ENCODE measurements at places on chromosomes 3 and 15.

GRCh38 chr15:96073908-96074307 is 256.6 kb upstream of the NR2F2 start:
- no peak for DNase-seq

- no peak for DNase-seq
Measured at GRCh38 chr3:100131241-100131640, 16.9 kb upstream of the FILIP1L start.

GRCh38 chr3:194937144-194937543 is 251.5 kb downstream of the FAM43A start:
- no peak for DNase-seq

GRCh38 chr3:38723569-38724391 is 74.3 kb upstream of the SCN5A start:
- DNase-seq: no peak

DNA sequence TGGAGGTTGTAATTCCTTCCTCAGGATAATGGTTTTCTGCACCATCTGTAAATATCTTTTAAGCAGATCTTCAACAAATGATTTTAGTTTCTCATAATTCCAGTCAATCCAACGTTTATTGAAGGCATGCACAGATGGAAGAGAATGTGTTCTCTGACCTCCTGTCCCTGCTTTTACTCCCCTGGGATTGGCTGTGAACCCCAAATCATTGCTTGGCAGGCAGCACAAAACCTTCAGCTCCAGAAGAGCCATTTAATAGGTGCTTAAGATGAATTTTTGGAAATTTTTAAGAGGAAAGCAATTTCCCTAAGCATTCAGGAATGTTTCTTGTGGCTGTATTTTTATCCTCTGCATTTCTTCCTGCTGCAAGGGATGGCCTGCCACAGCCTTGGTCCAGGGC is 25.5 kb upstream of the THSD4 start:
- DNase-seq: no peak

- DNase-seq: no peak
Measured at GRCh38 chr3:156750191-156750873, 75.8 kb upstream of the LEKR1 start.

GRCh38 chr3:153956613-153957012 is 164.6 kb upstream of the ARHGEF26 start:
- DNase-seq: no peak

DNA sequence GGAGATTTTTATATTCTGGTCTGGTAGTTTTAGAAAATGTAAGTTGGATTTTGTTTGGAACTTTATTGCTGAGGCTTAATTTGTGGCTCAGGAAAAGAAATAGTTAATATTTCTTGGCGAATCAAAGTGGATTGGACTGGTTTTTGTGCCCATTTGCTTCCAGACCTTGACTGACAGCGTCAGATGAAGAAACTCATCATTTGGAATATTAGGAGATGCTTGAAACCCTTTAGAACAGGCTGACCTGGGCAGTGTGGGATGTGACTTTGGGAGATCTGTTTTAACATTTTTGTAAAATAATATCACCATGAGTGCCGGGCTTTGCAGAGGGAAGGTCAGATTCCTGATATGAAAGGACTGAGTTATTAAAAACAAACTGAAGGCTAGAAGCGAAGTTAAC is 83.0 kb downstream of the AAGAB start:
- DNase-seq: no peak

- DNase-seq: no peak
Measured at GRCh38 chr15:85741021-85741421, 53.7 kb downstream of the KLHL25 start.

GRCh38 chr15:68424754-68425390 is 7.1 kb downstream of the ITGA11 start:
- DNase-seq: no peak

- DNase-seq: no peak
Measured at GRCh38 chr15:29903785-29904464, 81.7 kb upstream of the TJP1 start.

- DNase-seq: no peak
Measured at GRCh38 chr3:101702726-101703125, 16.2 kb upstream of the RPL24 start.

- DNase-seq: no peak
Measured at GRCh38 chr3:51800750-51801125, 21.7 kb upstream of the IQCF6 start.

- DNase-seq: peak; percentile 43
Measured at GRCh38 chr3:186821429-186822387, 15.4 kb upstream of the RFC4 start.

DNA sequence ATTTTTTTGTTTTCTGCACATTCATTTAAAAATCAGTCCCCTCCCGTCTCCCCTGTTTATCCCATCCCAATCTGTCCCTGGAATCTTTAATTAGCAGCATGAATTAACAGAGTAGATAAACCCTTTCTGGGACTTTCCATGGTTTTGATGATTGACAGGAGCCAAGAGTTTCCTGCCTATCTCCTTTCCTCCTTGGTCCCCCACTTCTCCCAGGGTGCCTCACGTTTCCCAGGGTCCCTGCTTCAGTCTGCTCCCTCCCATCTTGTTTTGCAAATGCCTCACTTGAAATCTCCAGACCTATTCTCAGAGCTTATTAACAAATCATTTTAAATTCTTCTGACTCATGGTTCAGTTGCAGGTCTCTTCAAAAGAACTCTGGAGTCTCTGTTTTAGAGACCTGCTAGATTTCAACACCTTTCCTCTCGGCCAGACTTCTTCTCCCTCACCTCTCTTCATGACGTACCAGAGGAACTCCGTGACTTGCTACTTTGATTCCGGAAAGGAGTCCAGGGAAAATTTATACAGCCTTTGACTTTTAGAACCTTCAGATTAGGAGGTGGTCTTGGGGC is 238.5 kb downstream of the ITPR1 start:
- no peak for DNase-seq

- DNase-seq: no peak
Measured at GRCh38 chr3:169940470-169941181, 26.0 kb upstream of the SEC62 start.

DNA sequence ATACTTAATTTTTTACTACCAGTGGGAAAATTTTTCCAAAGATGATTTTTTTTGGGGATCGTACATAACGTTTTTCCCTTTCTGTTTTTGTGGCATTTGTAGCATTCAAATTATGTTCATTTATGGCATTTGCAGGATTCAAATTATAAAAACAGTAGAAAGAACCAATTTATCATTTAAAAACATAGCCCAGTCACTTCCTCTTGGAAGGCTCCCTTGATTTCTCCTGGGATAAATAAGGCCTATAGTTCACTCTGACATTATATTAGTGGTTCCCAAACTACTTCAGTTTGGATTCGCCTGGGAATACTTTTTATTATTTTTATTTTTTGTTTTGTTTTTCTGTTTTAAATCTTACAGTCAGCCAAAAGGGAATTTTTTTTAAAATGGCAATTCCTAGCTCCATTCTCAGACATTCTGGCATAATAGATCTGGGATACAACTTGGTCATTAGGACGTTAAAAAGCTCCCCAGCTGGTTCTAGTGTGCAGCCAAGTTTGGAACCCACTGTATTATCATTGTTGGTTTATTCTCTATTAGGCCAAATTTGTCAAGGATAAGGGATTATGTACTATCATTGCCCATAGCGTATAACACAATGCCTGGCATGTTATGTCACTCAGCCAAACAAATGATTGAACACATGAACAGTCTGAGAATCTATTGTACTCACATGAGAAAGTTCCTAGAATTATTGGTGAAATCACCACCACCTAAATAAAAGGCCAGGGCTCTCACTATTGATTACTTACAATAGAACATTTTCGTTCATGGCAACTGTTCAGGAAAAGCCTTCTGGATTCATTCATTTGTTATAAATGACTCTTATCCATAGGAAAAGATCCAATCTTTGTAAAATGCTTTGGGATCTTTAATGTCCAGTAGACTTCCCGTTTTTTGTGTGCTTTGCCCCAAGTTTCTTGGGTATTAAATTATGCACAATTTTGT is 28.9 kb downstream of the RARB start:
- DNase-seq: no peak

GRCh38 chr3:12896063-12896985 is 55.0 kb upstream of the RPL32 start:
- no peak for DNase-seq

DNA sequence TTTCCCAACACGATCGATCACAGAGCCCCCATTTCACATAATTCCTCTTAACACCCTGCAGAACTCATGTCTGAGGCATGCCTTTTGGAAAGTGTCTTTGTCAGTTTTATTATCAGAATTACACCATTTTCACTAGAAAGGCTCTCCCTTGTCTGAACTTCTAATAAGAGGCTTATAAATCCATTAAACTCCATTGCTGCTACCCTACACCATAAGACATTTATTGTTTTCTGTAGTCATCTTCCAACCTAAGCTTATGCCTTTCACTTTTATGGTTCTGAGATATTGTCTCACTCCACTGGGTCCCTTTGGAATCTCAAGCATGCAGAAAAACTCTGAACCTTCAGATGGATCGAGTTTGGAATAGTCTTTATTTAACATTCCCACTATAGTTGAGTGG is 50.2 kb upstream of the TPM1 start:
- DNase-seq: no peak

GRCh38 chr3:128173849-128174248 is 20.6 kb downstream of the EEFSEC start:
- DNase-seq: no peak

- no peak for DNase-seq
Measured at GRCh38 chr3:44365952-44366351, 27.4 kb downstream of the TCAIM start.

DNA sequence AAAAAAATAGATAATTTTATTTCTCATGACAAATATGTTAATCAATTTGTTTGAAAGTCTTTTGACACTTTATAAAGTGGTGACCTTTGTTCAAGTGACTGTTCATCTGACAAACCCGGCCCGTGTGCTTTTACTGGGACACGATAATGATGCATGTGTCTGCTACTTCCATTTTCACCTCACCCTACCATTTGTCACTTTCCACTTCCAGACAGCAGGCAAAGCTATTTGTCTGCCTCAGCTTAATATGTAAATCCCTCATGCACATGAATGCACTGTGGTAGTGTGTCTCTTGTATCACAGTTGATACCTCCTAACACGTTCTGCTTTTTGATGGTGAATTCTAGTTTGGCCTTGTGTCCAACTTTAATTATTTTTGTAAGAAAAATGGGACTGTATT is 204.3 kb downstream of the BBX start:
- DNase-seq: no peak

- no peak for DNase-seq
Measured at GRCh38 chr3:191376516-191377141, 46.3 kb upstream of the UTS2B start.

GRCh38 chr3:8658306-8659212 is 14.0 kb upstream of the SSUH2 start:
- no peak for DNase-seq

DNA sequence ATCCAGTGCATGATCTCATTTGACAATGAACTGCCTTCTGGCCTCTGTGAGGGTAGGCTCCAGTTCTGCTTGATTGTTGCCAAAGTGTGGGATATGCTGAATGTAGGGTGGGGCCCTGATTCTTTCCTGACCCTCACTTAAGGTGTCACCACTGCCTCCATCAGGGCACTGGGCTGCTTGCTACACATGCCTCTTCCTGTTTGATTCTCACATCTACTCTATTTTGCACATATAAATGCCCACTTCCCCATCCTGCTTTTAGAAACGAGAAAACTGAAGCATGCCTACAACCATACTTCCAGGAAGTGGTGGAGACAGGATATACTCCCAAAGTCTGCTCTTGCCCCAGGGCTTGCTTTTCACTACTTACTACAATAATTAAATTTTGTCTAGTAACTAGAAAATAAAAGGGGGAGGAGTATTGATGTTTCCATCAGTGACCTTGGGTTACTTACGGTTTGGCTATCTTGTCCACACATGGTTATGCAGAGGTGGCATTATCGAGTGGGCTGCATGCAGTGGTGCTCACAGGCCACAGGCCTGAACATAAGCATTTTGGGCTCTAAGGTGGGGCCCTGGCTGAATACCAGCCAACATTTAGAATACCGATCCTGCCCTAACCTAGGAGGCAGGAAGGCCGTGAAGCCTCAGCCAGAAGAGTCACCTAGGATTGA is 6.7 kb downstream of the ZDHHC3 start:
- peak; percentile 16 for DNase-seq

DNA sequence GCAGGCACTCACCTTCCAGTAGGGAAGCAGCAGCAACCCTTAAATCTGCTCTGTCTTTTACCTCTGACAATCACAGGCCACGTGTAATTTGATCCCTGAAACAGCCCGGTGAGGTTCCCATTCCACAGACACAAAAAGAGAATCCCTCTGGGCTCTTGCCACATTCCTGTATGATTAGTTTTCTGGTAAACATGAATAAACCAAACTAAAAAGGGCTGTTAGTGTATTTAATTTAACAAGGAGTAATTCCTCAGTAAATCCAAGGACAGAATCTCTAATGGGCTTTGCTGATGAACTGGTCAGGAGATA is 186.9 kb downstream of the FAM43A start:
- no peak for DNase-seq

DNA sequence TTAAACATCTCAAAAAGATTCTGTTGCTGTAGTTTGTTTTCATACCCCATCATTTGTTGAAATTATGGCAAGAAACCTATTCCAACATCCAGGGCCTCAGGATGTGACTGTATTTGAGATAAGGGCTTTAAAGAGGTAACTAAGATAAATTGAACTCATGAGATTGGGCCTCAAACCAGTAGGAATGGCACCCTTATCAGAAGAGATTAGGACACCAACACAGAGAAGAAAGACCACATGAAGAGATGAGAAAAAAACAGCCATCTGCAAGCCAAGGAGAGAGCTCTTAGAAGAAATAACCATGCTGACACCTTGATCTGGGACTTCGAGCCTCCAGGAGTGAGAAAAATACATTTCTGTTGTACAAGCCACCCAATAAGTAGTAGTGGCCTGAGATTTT is 157.7 kb downstream of the CGGBP1 start:
- no peak for DNase-seq

DNA sequence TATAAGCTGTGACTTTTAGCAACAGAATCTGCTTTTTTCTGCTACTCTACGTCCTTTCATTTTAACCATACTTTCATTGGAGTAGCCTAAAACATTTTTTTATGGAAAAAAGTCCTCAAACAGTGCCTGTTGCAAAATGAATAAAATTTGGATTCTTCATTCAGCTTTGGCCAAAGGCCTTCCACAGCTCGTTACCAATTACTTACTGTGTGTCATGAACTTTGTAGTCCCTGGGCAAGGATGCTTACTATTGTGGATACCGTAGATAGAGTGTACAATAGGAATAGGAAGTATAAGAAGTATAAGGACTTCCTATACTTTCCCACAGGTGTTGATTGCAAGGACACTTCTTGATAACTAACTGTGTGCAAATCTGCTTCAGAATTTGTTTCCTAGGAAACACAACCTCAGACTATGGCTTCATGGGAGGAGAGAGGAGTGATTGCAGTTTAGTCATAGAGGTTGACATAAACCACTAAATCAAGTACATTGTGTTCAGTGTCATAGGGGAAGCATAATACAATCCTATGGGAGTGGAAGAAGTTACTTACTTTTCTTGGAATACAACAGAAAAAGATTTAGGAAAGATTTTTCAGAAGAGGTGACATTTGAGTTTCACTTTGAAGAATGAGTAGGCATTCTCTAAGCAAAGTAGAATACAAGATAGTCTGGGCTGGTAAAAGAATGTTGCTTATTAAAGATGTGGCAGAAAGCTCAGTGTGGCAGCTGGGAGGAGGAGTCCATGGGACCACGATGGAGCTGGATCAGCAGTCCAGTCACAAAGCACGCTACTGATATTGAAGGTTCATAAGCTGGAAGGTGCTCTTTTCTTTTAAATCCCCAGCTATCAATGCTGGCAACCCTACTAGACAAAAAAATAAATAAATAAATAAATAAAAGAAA is 309.7 kb upstream of the TPRG1 start:
- DNase-seq: no peak

GRCh38 chr3:47475029-47475569 is 642 bp downstream of the SCAP start:
- peak; percentile 15 for DNase-seq

- DNase-seq: no peak
Measured at GRCh38 chr3:10319804-10320203, 1.1 kb downstream of the SEC13 start.

All from KG1 (cell line).